ENCODE measurements at places on chromosomes 6 and 20.

- DNase-seq: no peak
Measured at GRCh38 chr6:37007340-37008043, 2.0 kb downstream of the FGD2 start.

DNA sequence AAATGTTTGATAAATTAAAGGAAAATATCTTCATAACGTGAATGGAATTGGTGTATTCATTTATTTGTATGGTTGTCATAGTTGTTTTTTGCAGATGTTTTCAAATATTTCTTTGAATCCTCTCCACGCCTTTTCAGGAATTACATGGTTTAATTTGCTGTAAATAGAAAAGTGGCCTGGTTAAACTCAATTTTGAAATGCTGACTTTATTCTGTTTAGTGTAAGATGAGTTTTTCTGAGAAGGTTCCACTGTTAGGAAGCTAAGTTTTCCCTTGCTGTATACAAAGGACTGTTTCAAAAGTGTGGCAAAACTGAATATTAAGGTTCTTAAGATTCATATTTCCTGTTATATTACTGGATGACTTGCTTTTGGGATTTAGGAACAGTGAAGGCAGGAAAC, 503 bp upstream of the ZC2HC1B start:
- DNase-seq: no peak

GRCh38 chr6:113742342-113742741, 114.8 kb upstream of the MARCKS start:
- DNase-seq: no peak

DNA sequence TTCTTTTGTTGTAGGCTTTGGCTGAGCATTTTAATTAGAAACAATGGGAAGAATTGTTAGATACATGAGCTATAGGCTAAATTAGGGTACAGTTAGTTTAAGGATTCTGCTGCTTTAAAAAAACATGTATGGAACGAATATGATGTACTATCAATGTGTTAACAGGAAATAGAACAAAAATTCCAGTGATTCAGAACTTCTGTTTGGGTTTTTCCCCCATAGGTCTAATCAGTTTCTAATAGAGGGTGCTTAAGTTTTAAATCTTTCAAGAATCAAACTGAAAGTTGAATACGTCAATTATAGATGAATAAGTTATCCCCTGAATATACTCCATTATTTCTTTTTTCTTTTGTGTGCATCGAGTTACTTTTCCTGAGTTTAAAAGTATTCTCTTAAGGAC, 1.9 kb downstream of the TAB2 start:
- no peak for DNase-seq

- no peak for DNase-seq
Measured at GRCh38 chr6:131001945-131002660, 60.9 kb downstream of the EPB41L2 start.

DNA sequence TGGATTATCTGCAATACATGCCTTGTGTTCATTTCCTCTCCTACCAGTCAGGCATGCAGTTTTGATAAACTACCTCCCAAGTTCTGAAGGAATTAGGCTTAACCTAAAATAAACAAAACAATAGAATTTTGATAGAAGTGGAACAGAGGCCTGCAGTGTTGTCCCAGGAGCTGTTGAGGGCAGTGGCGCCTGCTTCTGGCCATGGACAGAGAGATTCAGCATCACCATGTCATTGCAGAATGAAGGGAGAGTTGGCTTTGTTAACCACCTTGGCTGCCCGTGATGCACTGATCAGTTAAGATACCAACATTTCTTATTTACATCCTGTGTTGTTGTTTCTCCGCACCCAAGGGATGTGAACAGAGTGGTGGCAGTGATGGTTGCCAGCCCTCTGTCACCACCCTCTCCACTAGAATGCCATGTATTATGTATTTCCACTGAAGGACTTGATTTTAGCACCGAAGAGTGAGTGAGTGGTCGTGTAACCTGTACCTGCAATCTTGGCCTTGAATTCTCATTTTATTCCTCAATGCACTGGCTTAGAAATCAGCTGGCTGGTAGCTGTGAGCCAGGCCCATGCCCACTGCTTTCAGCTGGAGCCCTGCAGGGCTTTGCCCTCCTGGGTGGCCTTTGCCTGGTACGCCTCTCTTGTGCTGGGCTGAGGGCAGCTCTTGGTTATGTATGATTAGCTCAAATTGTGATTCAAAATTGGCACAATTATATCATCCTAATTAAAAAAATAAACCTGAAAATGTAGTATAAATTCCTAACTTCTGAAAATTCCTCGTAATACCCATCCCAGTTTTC, 56.5 kb downstream of the SHLD1 start:
- no peak for DNase-seq

GRCh38 chr6:57222743-57223077, 603 bp upstream of the RAB23 start:
- DNase-seq: no peak

DNA sequence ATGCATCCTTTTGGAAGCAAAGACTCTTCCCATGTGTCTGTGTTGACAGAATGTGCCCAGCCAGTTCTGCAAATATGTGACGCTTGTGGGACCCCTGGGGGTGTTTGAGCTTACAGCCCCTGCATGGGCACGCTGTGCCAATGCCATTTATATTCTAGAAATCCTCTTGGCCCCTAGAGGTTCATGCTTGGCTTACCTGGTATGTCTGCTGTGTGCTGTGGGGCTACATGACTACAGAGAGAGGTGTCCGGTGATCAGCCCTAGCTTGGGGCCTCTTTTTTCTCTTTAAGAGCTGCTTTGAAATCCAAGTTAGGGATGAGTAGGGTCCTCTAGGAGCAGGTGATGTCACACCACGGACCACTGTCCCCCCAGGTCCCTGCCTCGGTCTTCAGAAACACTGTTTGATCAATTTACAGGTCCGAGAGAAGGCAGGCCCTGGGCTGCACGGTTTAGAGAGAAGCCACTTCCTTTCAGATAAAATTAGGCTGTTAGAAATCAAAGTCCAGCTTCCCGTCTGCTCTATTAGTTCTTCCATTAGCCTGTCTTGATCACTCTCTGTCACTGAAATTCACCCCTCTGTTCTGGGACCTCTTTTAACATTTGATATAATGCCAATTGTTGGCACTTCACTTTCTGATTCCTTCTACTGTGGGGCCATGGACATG, 26.5 kb downstream of the BCAS4 start:
- DNase-seq: no peak

DNA sequence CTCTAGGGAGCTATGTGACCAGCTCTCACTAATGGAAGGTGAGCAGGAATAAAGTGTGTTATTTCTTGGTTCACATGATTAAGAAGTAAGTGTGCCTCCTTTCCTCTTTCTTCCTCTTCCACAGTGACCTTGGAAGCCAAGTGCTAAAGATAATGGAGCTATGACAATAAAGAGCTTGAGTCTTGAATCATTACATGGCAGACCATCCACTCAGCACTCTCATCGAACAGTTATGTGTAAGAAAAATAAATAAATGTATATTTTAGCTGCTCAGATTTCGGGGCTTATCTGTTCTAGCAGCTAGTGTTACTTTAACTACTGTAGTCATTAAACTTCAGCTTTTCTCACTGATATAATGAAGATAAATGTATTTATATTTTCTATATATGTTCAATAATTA, 72.9 kb downstream of the HDGFL1 start:
- no peak for DNase-seq

DNA sequence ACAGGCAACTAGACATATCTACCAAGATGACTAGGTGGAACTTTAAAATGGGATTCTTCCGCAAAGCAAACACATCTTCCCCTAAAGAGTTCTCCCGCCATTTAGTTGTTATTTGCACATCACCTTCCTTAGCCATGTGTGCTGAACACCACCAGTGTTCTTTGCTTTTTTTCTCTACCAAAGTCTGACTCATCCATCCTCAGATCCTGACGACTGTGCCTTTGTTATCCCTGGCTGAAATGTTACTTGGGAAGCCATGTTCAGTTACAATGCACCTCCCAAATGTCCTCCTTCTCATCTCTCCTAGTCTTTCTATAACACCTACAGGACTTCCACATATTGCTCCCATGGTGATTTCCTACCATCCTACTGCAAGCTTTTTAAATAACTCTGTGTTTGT, 593.5 kb upstream of the ARID1B start:
- DNase-seq: no peak

DNA sequence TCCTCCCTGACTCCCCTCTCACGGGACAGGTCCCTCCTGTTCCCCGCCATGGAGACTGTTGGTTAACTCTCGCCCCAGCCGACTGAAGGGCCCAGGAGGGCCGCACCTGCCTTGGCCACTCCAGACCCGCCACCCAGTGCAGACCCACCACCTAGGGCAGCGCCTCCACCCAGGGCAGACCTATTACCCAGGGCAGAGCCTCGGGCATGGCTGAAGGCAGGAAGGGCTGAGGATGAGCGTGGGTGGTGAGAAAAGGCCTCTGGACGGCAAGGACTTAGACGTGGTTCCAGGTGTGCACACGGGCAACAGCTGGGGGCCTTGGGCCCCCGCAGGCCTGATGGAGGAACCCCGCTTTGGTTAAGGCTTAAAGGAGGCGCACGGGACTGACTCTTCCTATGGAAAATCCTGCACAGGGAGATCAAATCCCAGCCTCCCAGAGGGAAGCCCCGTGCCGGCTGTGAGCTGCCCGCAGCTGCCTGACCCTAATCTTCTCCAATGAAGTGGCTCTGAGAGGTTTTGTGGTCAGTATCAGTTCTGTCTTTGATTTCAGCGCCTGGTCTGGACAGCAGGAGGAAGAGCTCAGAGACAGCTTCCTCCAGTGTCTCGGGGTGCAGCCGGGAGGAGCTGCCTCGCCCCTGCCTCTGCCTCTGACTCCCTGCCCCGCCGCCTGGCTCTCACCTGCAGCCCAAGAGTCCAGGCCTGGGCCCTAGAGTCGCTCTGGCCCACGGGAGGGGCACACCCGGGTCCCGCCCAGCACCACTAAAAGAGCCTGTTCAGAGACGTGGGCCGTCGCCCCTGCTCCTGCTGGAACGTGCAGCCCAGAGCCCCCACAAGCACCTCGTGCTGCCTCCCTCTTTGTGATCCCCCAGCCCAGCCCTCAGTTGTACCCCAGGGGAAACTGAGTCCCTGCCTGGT, 12.1 kb upstream of the CHRNA4 start:
- no peak for DNase-seq

DNA sequence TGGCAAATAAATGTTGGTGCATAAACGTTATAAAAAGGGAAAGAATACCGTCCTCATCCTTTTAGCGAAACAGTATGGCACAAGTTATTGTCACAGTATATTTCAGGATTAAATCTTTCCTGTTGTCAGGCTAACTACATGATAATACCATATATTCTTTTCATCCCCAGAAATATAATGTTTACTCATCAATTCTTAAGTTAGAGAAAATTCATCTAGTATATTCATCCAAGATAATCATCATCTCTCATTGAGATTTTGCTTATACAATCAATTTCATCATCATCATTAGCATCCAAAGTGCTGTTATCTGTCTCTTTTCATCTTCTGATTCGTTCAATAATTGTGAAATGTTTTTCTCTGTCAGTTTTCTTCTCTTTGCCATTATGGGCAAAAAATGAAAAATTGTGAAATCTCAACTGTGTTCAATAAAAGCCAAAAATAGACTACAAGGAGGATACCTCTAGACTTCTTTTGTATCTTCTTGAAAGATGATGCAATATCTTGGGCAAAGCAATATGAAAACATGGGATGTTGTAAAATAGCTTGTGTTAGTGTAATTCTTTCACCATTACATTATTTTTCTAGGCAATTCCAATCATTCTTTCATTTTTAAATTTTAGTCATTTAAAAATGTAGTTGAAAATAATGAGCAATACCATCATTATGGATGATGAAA, 2.6 kb downstream of the SPACA1 start:
- DNase-seq: no peak

GRCh38 chr6:149884215-149884614, 13.7 kb downstream of the RAET1E start:
- DNase-seq: no peak

GRCh38 chr6:53831936-53832660, 37.3 kb downstream of the LRRC1 start:
- DNase-seq: no peak

GRCh38 chr6:121515630-121516265, 80.3 kb downstream of the GJA1 start:
- no peak for DNase-seq

DNA sequence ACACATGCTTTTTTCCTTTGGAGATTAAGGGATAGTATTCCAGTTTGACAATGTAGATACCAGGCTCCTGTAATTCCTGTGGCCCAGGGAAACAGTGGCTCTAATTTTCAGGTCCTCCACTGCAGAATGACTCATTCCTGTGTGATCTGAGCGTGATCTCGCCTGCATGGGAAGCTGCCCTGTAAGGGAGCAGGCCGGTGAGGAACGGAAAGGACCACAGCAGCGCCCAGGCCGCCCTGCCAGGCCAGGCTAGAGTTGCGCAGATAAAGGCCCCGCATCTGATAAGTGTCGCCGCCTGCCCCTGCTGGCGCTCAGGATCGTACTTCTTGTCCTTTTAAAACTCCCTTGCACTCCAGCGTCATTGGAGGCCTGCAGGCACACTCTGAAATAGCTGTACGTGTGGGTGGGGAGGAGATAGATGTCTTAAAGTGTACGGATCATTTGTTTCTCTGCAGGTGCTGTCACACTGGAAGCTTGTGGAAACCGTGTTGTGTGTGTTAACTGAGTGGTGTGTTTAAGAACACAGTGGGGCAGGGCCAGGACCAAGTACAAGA, 60.7 kb downstream of the SYNJ2 start:
- DNase-seq: no peak

- no peak for DNase-seq
Measured at GRCh38 chr6:124285146-124285545, 481.5 kb downstream of the NKAIN2 start.

- DNase-seq: no peak
Measured at GRCh38 chr20:7291946-7292345, 524.5 kb downstream of the BMP2 start.

- peak; percentile 4 for DNase-seq
Measured at GRCh38 chr6:102679865-102680264, 1286.4 kb downstream of the GRIK2 start.

DNA sequence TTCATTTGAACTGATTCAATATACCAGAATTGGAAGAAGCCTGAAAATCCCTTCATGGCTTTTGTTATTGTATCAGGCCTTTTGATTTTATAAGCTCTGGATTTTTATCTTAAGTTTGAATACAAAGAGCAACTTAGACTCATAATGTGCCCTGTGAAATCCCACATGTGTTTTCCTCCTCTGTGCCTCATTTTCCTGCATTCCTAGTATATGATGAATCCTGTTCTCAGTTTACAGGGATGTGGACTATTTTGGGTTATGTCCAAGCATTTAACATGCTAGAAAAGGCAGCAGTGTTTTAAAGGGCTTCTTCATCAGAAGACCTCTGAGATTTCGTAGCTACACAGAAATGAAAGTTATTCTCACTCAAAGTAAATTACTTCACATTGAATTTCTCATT, 455.0 kb downstream of the RFPL4B start:
- DNase-seq: peak; percentile 95

- DNase-seq: no peak
Measured at GRCh38 chr6:112957536-112957916, 610.4 kb downstream of the RFPL4B start.

Measured in fibroblast of skin of left quadriceps (primary cell).